Stimulated activated CD8-positive, alpha-beta memory T cell treated with anti-CD3 and anti-CD28 coated beads, Interleukin-7, amount 100 ng/mL, for 1 hour (primary cell): ENCODE measurements at places on chromosomes 4 and X.

DNA sequence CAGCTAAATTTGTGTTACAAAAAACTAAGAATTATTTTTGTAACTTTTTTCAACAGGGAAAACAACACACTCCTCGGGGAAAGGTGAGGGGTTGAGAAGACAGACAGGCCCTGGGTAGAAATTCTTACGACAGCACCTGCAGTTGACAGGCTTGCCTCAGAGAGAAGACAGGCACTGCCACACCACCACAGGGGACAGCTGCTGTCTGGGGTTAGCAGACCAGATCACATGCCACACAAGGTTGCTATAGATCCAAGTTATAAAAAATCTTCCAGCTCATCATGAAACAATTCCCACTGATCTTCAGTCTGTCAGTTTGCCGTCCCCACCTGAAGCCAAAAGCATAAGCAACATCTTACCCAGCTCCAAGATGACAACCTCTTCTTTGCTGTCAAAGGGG lies 143.2 kb upstream of the ZCCHC13 start:
- no peak for DNase-seq

DNA sequence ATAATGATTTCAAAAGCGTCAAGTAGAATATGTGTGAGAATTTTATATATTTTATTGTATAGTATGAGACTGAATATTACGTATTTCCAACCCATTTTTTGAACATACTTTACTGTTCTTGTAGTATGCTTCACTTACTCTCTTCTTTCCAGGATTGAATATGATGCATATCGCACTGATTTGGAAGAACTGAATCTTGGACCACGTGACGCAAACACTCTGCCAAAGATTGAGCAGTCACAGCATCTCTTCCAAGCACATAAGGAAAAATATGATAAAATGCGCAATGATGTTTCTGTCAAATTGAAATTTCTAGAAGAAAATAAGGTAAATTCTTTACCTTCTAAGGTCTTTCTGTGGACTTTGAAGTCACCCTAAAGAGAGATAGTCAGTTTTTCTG lies 48.1 kb upstream of the FHDC1 start:
- DNase-seq = no peak

GRCh38 chrX:129779747-129780146 lies at the start of gene SASH3:
TSS of gene SASH3 (plus strand) at chrX:129779949. CDS start at chrX:129780098, 149 bp downstream.
- DNase-seq = no peak

GRCh38 chr4:186392017-186392416 lies 126.0 kb downstream of the F11 start:
- no peak for DNase-seq

DNA sequence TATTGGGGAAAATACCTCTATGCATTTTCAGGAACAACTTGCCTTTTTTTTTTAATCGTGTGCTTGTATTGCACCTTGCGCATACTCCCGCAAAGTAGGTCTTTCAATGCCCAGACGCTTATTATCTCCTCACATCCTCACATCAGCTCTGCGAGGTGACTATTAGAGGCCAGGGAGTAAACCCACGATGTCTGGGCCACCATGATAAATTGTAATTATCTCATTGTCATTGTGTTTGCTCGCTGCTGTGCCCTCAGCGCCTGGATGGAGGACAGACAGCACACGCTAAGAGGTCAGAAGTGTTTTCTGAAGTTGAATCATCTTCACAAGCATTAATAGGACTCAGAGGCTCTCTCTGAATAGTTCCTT lies 1.0 kb upstream of the RELL1 start:
- no peak for DNase-seq

- no peak for DNase-seq
These were observed 16.7 kb upstream of the S100P start for GRCh38 chr4:6676722-6677558.

- DNase-seq = no peak
These were observed 70.3 kb downstream of the CRMP1 start for GRCh38 chr4:5822619-5823018.

DNA sequence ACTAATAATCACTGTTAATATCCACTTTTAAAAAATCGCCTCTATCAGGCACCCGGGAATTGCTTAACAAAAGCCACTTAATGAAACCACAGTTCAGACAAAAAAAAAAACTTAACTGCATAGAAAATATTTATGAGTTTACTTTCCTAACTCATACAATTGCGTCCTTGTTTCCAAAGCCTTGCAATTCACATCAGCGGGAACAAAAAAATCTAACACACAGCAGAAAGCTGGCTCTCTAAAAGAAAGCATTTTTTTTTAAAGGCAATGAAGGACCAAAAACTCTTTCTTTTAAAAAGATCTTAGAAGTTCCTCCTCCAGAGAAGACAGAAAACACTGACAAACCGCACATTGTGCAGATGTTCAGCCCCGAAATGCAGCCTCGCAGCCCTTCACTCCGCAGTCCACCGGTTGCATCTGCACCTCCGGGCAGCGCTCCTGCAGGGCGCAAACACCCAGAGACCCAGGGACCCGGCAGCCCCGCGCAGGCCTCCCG lies 812 bp downstream of the FAT1 start:
- DNase-seq = no peak

- DNase-seq = no peak
These were observed 313.0 kb downstream of the DCTD start for GRCh38 chr4:182604161-182604622.

GRCh38 chr4:80535551-80535950 lies 200.0 kb downstream of the CFAP299 start:
- no peak for DNase-seq

GRCh38 chr4:11480683-11481082 lies 52.0 kb upstream of the HS3ST1 start:
- DNase-seq = no peak

- DNase-seq = no peak
These were observed 20.6 kb downstream of the GSX2 start for GRCh38 chr4:54120518-54120917.

DNA sequence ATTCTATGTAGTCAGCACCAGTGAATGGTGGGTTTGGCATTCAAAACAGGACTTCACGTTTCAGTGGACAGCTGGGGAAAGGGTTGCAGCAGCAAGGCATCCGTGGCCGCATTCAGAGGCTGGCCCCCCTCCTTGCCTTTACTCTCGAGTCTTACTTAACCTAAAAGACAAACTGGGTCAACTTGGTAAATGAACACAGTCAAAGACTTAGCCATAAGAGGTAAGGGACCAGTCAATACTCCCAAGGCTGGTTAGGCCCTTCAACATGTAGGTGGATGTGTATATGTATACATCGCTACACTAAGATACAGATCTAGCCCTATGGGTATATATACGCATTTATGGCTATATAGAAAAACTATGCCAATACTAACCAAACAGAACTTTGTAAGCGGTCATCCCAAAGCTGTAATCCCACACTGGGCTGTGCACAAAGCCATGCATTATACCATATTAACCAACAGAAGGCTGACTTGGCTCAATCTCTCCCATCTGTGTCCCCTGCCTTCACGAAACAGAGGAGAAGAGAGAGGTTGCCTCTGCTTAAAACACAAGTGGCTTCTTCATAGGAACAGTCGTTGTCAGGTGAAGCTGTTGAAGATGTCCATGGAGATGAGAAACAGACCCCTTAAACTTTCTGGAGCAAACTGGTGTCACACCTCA lies 61.9 kb downstream of the TSC22D3 start:
- DNase-seq = no peak

DNA sequence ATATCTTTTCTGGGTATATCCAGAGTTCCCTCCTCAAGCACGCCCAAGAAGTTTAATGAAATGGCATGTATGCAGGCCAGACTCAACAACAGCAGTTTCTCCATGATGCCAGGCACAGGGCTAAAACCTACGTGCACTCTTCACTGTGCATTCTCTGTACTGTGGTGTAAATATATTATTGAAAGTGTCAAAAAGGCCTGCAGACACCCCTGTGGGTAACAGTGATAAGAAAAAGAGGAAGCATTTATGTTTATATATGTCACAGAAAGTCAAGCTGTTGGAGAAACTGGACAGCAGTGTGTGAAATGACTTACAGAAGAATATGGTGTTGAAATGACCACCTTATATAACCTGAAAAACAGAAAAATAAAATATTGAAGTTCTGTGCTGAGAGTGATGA lies 29.6 kb upstream of the DCAF8L1 start:
- no peak for DNase-seq

DNA sequence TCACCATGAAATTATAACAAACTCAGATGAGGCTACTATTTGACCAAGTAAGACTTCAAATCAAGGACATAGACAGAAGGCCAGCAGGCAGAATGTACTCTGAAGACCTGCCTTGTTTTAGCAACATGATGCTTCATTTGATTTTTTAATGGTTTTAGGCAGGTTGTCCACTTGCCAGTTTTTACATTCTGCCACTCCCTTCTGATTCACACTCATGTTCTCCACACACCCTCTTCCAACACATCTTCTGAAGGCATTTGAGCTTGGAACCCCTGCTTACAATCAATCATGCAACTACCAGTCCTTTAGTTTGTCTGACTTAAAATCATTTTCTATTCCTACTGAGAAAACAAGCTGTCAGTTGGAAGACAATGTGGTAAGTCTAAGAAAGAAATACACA lies 114.9 kb upstream of the SMIM31 start:
- no peak for DNase-seq

GRCh38 chrX:7603387-7603786 lies 239.6 kb upstream of the VCX start:
- DNase-seq = no peak

- no peak for DNase-seq
These were observed 62.3 kb upstream of the PDE5A start for GRCh38 chr4:119690871-119691270.

GRCh38 chr4:78529569-78530209 lies 21.9 kb upstream of the ANXA3 start:
- DNase-seq = no peak

DNA sequence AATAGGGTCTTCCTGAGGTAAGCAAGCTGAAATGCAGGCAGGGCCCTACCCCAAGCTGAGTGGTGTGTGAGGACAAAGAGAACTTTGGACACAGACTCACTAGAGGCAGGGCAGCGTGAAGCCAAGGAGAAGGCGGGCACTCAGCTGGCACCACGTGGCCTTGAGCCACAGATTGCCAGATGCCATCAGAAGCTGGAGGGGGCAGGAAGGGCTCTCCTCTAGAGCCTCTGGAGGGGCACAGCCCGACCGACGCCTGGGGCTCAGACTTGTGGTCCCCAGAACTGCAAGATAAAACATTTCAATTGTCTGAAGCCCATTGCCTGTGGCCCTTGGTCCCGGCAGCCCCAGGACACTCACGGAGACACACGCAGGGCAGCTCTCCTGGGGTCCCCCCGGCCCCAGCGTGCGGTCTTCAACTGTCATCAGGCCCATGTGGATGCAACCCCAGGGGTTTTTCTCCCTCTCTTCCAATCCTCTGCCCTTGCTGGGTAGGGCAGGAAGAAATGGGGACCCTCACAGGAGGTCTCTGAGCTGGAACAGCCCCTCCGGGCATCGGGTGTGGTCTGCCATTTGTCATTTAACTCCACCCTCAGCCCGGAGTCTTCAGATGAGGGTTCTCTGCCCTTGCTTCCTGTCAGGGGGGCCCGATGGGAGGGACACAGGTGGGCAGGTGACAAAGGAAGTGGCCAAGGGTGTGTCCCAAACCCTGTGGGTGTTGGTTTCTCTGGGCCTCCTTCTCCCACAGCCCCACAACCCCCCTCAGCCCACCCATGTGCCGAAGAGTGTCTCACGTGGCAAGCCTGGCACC lies 22.2 kb downstream of the HMX1 start:
- no peak for DNase-seq

DNA sequence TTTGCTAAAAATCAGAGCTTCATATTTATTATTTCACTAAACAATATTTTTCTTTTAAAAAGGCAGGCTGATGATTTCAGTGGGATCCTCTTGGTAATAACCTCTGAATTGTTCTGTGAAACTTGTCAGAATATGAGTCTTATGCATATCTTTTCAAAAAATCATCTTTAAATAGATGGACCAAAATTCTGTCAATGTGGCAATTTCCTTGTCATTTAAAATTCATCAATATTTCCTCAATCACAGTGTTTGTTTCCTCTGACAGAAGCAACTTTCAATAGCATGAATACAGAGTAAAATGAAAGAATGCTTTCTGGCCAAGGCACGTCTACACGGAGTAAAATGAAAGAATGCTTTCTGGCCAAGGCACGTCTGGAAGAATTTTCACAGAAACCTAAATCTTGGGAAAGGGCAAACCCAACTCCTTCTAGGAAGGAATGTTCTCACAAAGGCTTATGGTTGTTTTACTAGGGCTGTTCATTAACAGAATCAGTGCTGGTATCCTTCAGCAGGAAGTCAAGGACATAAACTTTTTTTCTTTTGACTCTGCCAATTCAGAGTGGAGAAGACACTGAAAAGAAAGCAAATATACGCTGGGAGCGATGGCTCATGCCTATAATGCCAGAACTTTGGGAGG lies 99.0 kb upstream of the GPR34 start:
- DNase-seq = no peak

DNA sequence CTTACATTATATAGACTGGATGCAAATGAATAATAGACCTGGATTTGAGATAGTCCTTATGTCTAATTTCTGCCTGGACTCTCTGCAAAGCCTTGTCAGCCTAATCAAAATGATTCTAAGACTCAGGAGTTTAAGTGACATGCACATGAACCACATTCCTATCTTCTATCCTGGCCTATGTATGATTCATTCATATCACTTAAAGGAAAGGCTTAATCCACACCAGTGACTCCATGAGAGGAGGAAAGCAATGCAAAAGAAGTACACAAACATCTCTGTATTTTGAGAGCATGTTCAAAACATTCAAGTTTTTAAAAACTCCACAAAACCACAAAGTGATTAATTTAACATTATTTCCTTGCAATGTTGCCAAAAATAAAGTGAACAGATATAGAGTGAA lies 14.6 kb downstream of the AMOT start:
- no peak for DNase-seq

DNA sequence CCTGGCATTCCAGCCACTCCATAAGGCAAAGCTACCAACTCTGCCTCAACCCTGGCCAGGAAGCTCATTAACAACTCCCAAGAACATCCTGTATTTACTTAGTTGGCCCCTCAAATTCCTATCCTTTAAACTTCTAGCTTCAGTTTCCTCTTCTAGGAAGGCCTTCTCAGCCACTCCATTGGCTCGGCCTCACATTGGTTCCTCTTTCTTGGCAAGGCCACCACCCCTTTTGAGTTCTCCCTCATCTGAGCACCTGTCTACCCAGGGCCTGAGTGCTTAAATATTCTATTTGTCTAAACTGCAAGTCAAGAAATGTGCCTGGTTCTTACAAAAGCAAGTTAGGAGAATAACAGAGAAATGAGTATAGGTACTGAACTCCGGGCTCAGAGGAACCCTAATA lies 10.0 kb downstream of the SMC1A start:
- no peak for DNase-seq

- DNase-seq = no peak
These were observed 107.2 kb downstream of the TRIML1 start for GRCh38 chr4:188246488-188246887.

GRCh38 chr4:89344571-89344970 lies 37.0 kb upstream of the GPRIN3 start:
- no peak for DNase-seq

DNA sequence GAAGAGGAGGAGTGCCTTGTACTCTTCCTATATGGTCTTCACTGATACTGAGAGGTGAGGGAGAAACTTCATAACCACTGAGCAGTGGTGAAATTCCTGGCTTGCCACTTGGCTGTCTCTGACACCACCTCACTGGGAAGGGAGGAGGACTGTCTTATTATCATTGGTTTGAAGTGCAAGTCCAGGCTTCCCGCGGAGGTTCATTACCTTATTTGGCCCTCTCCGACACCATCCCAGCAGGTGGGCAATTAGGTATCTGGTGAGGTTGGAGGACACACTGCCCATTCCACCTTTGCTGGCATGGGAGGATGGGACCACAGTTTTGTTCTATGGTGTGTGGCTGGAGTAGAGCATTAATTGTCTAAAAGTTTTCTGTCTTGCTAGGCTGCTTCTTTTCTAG lies 206.1 kb downstream of the LHFPL1 start:
- DNase-seq = no peak
